ENCODE measurements at places on chromosomes 1 and 21.
A peak's percentile ranks its signal among the peaks of the same experiment; 100 is the strongest.

- DNase-seq = no peak
These were observed 21.1 kb downstream of the PYHIN1 start for GRCh38 chr1:158952416-158952815.

DNA sequence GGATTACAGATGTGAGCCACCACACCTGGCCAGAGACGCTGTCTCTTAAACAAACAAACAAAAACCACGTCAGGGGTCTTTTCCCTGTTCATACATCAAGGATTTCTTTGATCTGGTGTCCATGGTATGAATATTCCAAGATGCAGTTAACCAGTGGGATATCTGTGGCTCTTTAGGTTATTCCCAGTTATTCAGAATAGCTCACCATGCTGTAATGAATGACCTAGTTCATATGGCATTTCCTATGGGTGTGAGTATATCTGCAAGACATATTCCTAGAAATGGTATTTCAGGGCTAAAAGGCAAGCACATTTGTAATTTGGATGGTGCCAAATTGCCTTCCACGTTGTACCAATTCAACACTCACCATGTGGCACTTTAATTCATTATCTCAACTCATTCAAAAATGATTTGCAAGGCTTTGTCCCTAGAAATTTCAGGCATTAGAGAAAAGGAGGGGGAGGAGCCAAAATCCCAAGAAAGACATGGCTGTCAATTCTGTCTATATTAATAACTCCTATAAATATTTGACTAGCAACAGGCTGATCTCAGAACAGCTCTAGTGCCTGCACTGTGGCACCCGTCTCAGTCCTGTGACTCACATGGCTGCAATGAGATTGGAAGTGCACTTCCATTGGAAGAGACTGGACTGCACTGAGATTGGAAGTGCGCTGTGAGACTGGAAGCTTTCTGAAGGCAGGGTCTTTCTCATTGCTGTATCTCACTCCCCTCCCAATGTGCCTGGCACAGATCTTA, 6.0 kb upstream of the STMN1 start:
- no peak for DNase-seq

- no peak for DNase-seq
These were observed 4.1 kb downstream of the PTPRU start for GRCh38 chr1:29240400-29240837.

DNA sequence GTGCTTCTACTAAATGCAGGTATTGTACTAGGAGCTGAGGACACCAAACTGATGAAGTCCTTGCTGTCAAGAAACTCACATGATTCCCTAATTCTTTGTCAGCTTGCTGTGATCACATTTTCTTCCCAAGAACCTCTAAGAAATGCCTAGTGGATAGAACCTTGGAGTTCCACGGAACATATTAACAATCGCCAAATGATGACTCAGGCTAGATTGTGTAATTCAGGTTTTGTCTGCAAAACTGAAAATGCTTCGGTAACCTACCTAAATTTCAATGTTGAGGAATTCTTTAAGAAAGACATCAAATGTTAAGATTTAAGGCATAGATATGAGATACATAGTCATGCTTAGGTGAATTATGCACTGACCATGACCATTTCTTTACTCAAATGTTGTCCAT, 1.7 kb upstream of the GADD45A start:
- no peak for DNase-seq

- no peak for DNase-seq
These were observed 273.1 kb upstream of the PROX1 start for GRCh38 chr1:213714645-213715044.

DNA sequence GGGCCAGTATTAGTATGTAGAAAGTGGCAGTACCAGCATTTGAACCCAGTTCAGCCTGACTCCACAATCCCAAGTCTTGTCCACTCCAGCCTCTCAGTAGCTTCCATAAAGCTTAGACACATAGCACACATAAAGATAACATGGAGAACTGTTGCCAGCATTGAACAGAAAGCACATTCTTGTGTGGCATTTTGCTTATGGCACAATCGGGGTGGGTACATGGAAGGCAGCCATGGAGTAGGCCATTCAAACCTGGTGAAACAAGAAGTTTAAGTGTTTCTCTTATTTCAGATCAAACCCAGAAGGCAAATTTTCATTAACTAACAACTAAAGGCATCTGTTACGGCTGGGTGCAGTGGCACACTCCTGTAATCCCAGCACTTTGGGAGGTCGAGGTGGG, 102.7 kb downstream of the HIVEP3 start:
- DNase-seq = no peak

- DNase-seq = no peak
These were observed 6.0 kb upstream of the BCAS2 start for GRCh38 chr1:114587203-114587991.

GRCh38 chr1:226661965-226662364, 77.1 kb downstream of the ITPKB start:
- DNase-seq = no peak

- DNase-seq = no peak
These were observed 6.2 kb upstream of the LBR start for GRCh38 chr1:225434046-225434445.

DNA sequence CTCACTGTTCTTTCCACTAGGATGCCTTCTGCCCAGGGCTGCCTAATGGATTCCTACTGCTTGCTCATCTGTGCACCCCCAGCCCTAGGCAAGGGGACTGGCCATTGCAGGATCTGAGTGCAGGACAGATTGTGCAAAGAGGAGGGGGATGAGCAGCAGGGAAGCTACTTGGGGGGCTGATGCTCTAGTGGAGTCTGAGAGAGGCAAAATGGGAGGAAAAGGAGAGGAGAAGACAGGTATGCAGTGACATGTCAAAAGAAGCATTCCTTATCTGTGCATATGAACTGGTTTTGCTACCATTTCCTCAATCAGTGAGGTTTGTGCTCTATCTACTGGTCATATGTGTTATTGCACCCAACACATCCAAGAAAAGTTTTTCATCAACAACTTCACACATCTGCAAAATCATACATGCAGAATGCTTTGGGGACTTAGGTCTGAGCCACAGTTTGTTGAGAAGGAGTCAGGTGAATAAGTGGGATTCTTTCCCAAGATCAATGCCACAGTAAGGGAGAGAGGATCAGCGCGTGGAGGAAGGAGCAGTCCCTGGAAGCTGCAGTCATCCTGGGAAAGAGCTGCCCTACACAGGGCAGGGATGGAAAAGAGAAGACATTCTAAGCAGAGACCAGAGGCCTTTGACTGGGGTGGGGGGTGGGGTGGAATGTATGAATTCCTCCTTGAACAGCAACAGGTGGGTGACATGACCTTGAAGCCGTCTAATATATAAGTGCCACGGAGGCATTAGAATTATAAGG, 14.4 kb downstream of the SLC5A9 start:
- no peak for DNase-seq

GRCh38 chr1:151909167-151910149, at the start of gene THEM4:
THEM4 (minus strand) TSS chr1:151909511; CDS start chr1:151909458, 53 bp downstream.
- DNase-seq = peak; percentile 99

DNA sequence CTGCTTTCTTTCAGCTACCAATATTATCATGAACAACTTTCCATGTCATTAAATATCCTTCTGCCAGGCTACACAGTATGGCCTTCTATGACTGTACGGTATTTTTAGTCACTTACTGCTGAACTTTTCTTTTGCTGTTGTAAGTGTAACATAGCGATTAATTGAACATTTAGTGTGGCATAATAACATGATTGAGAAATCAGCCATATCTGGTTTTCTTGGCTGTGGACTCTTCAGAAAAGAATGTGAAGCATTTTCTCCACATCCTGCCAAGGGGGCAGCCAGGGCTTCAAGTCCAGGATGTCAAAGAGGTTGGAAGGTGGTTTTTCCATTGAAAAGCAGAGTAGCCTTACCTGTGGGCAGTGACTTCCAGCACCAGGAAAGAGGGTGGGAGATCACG, 8.8 kb upstream of the AHCYL1 start:
- no peak for DNase-seq

DNA sequence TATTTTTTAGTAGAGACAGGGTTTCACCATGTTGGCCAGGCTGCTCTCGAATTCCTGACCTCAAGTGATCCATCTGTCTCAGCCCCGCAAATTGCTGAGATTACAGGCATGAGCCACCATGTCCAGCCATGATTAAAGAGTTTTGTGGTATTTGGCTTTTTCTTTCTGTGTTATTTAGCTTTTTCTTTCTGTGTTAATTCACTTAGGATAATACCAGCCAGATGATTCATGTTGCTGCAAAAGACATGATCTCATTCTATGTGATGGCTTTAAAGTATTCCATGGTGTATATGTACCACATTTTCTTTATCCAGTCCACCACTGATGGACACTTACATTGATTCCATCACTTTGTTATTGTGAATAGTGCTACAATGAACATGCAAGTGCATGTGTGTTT, 1135.2 kb downstream of the AMY1C start:
- no peak for DNase-seq

GRCh38 chr1:18792747-18793146, 66.7 kb downstream of the TAS1R2 start:
- DNase-seq = no peak

- no peak for DNase-seq
These were observed 389.6 kb upstream of the C1orf87 start for GRCh38 chr1:60463146-60463545.

GRCh38 chr1:160979286-160979685, 24.7 kb upstream of the ITLN2 start:
- no peak for DNase-seq

- no peak for DNase-seq
These were observed 16.8 kb downstream of the DHX9 start for GRCh38 chr1:182855911-182856310.

GRCh38 chr1:212353181-212353580, 61.5 kb downstream of the PACC1 start:
- DNase-seq = no peak

DNA sequence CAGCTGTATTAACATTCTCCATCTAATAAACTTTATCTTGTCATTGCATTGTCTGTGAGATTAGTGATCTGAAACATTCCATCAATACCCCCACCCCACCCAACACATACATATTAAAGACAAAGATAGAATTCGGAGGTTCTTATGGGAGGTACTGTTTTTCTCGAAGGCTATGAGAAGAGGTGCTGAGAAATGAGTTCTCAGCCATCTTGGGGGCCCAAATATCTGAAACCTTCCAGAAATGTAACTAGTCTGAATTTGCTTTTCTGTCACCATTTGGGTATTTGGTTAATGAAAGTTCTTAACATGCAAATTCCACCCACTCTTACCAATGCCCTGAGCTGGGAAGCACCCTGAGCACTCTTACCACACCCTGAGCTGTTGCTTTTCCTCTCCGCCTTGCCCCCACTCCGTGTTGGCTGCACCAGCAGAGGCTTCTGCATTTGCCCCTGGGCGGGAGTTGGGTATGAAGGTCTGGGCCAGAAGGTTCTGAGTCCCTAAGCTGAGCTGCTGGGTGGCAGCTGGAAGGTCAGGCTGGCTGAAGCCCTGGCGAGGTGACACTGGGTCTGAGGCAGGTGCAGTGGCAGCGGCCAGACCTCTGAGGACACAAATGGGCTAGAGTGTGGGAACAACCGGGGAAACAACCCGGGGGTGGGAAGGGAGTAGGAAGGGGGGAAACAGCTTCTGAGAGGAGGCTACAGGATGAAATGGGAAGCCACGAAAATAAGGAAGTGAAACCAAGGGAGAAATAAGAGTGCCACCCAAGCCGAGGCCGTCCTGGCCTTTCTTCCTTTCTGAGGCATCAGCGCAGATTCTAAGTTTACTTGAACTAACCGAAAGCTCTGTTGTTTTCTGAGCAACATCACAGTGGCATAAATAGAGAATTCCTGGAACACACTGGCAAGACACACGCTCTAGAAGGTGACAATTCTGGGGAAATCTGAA, 26.3 kb upstream of the IER5 start:
- DNase-seq = peak; percentile 34

DNA sequence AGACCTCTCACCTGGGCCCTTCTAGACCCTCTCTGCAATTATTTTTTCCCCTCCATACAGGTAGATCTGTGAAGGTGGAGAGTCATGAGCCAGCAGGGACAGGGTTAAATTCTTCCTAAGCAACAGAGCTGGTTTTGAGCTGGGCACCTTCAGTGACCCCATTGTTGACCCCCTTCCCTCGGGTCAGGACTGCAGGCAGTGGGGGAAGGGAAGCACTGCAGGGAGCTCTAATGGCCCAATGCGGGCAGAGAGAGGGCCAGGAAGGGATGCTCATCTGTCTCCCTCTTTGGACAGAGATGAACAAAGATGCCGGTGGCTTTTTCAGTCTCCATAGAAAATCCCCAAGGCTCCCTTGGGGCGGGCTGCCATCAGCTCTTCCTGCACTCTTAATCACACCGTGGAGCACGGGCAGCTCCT, 21.4 kb downstream of the SOX13 start:
- DNase-seq = no peak

DNA sequence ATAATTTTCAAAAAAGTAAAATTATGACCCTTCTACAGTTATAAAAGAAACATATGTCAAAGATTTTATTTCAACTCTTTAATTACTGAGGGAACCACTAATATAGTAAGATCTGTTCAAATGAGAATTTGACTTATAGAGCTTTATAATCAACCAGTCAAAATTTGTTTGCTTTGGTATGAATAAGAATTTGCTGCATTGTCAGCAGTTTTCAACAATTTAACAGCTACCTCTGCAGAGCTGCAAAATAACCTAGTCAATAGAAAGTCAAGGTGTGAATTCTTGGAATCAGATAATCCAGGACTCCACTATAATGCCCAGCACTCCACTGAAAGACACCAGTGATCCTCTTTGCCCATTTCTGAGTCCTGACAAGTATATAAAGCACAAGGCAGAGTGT, 78.2 kb downstream of the ODF2L start:
- DNase-seq = no peak

DNA sequence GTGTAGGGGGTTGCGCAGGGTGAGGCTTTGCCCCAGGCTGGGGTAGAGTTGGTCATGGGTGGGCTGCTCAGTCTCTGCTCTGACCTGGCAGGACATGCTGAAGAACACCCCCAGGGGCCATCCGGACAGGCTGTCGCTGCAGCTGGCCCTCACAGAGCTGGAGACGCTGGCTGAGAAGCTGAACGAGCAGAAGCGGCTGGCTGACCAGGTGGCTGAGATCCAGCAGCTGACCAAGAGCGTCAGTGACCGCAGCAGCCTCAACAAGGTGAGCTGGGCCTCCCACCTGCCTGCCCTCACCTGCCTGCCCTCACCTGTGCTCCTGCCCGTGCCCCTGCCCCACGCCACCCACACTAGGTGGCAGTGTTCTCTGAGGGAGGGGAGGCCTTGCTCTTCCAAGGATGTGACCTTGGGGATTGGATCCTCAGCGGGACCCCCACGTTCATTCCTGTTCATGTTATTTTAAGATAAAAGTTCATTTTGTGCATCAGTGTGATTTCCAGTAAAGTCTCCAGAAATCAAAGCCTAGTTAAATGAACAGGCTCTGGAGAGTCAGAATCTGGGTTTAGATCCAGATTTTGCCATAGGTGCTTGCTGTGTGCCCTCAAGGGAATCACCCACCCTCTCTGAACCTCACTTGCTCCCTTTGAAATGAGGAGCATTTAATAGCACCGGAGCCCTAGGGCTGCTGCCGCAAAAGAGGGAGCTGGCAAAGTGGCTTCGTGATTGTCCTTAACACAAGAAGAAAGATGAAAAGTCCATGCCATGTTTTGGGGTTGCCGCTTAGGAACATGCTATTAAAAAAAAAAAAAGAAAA, 87.9 kb downstream of the ARHGEF10L start:
- DNase-seq = no peak
